ENCODE measurements at places on chromosomes 5 and 9. TPM values are rescaled to one million over a fixed set of nuclear protein-coding genes. Genes with fewer than 3 reads are reported as not detected.
A peak's percentile ranks its signal among the peaks of the same experiment; 100 is the strongest.

- peak; percentile 47 for DNase-seq
- peaks cover 46% of the 10 kb centered on the region for H3K4me1 ChIP-seq
- H3K27me3 ChIP-seq = no peaks in the 10 kb centered on the region
- no peak overlapping the region for H3K4me3 ChIP-seq
- no peak overlapping the region for H3K27ac ChIP-seq
- H3K36me3 ChIP-seq = no peaks in the 10 kb centered on the region
Measured at GRCh38 chr9:104970271-104970987, 42.5 kb upstream of the ABCA1 start.

DNA sequence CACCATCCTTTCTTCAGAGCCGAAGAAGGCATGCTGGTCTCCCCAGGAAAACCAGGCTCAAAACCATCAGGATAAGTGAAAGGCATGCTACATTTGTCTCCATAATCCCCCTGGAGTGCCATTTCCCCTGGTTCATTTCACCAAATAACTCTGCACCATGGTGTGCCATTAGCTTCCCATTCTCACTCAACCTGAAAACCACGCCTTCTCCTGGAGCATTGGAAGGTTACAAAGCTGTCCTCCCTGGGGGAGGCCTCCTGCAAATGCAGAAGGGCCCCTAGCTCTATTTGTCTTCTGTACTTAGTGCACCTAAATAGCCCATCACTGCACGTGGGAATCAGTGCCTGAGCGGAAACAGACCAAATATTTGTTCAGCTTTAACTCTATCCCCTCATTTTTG is 90.2 kb upstream of the ICE1 start:
- no peaks in the 10 kb centered on the region for H3K36me3 ChIP-seq
- H3K4me1 ChIP-seq = no peaks in the 10 kb centered on the region
- no peak overlapping the region for H3K27ac ChIP-seq
- no peak overlapping the region for H3K4me3 ChIP-seq
- no peaks in the 10 kb centered on the region for H3K27me3 ChIP-seq
- DNase-seq = no peak

DNA sequence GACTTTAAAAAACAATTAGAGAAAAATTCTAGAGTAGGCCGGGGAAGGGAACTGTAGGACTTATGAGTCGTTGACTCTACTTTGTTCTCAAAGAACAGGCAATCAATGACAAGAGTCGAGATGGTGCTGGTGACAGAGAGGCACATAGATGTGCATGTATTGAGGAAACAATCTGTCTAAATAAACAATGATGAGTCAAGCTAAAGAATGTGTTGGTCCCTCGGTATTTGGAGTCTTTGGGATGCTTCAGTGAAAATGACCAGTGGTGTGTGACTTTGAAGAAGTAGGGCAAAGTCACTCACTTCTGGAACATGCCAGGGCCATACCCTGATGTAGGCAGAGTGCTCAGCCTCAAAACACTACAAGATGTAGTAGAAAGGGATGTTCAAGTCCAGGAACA is 288.1 kb upstream of the PANK3 start:
- no peaks in the 10 kb centered on the region for H3K4me1 ChIP-seq
- no peaks in the 10 kb centered on the region for H3K27me3 ChIP-seq
- H3K27ac ChIP-seq = no peak overlapping the region
- H3K36me3 ChIP-seq = no peaks in the 10 kb centered on the region

The PCDHGB1 gene
- 8.4 TPM for total RNA-seq

The PARP8 gene
- total RNA-seq = 10.4 TPM

DNA sequence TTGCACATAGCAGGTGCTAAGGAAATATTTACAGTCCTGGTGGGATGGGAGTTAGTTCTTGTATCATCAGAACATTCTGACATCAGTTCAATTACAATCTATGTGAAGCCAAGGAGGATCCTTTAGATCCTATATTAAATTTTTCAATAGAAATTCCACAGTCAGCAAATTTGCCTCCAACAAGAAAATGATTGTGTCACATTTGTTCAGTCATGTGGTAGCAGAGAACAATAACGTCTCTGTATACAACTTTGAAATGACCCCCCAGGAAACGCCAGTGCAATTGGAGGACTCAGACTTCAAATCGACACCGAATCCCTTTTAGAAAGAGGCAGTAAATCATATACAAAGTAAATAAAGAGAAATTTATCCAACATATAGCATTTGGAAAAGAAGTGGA is 392.1 kb downstream of the DTWD2 start:
- H3K27me3 ChIP-seq = no peaks in the 10 kb centered on the region
- H3K36me3 ChIP-seq = no peaks in the 10 kb centered on the region
- H3K4me3 ChIP-seq = no peak overlapping the region
- H3K4me1 ChIP-seq = no peaks in the 10 kb centered on the region

DNA sequence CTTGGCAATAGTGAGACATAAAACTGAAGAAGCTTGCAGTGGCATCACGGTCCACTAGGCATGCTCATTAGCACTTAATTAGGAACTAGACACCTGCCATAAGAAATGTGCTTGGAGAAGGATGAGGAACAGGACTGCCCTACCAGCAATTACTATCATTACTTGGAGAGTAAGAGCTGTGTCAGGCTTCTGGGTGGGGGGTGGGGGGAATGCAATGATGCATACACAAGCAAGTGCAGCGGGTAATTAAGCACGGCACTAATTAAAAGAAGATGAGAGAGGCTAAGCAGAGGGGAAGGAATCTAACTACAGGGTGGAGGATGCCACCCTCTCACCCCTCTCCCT is 53.1 kb downstream of the TLE1 start:
- H3K27me3 ChIP-seq = no peaks in the 10 kb centered on the region
- no peak overlapping the region for H3K27ac ChIP-seq
- no peak for DNase-seq
- H3K36me3 ChIP-seq = no peaks in the 10 kb centered on the region
- H3K4me3 ChIP-seq = no peak overlapping the region
- peaks cover 55% of the 10 kb centered on the region for H3K4me1 ChIP-seq

The REEP2 gene
- 7.5 TPM for total RNA-seq

The CDH18 gene
- total RNA-seq = not detected

GRCh38 chr5:756865-757345 is 27.6 kb downstream of the ZDHHC11B start:
- peaks cover 14% of the 10 kb centered on the region for H3K4me1 ChIP-seq
- no peak overlapping the region for H3K4me3 ChIP-seq
- H3K36me3 ChIP-seq = no peaks in the 10 kb centered on the region
- DNase-seq = no peak
- H3K27ac ChIP-seq = no peak overlapping the region

The ABCA1 gene
- 78.9 TPM for total RNA-seq

DNA sequence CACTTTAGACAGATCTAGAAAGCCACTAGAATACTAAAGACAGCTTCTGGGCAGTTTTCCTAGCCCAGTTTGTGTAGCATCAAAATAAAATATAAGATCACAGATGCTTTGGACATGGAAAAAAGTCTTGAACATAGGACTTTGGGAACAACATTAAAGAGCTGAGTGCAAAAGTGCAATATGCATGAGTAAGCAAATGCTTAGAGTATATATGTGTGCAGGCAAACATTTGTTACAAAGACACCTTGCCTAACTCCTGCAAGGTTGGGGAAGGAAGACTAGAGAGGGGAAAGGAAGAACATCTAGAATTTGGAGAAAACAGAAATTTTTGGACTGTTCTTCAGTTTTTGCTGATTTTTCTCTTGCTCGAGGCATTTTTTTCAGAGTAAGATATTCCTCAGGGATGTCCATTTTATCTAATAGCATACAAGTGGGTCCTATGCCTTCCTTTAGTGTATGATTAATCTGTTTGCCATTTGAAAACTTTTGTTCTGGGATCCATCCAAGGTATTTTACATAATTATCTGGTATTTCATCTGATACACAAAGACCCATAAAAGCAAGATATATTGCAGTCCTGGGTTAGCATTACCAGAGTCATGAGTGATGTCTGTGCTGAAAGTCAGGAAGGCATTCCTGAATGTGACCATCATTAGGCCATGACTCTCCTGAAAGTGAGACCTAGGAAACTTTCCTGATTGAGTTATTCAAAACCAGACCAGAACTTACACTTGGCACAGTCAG is 142.0 kb upstream of the RGMB start:
- H3K27ac ChIP-seq = no peak overlapping the region
- no peak overlapping the region for H3K4me3 ChIP-seq
- H3K27me3 ChIP-seq = no peaks in the 10 kb centered on the region
- no peaks in the 10 kb centered on the region for H3K36me3 ChIP-seq
- no peak for DNase-seq

DNA sequence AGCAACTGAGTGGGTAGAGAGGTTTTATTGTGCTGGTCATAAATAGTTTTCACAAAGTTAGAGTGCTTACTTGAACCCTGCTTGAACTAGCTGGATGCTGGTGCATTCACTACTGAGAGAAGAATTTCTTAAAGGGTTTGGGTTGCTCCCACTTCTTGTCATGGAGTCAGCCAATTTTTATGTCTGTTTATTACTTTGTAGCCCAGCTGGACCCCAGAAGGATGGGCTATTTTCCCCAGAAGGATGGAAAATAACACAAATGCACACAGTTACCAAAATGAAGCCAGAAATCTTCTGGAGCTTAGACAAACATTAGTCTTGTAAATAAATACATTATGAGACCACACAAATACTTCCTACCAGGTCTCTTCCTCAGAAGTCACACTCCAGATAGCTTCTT is 480.8 kb upstream of the TNC start:
- no peaks in the 10 kb centered on the region for H3K36me3 ChIP-seq
- H3K4me1 ChIP-seq = peaks cover 26% of the 10 kb centered on the region
- peak overlapping the region; percentile 4 for H3K27ac ChIP-seq

DNA sequence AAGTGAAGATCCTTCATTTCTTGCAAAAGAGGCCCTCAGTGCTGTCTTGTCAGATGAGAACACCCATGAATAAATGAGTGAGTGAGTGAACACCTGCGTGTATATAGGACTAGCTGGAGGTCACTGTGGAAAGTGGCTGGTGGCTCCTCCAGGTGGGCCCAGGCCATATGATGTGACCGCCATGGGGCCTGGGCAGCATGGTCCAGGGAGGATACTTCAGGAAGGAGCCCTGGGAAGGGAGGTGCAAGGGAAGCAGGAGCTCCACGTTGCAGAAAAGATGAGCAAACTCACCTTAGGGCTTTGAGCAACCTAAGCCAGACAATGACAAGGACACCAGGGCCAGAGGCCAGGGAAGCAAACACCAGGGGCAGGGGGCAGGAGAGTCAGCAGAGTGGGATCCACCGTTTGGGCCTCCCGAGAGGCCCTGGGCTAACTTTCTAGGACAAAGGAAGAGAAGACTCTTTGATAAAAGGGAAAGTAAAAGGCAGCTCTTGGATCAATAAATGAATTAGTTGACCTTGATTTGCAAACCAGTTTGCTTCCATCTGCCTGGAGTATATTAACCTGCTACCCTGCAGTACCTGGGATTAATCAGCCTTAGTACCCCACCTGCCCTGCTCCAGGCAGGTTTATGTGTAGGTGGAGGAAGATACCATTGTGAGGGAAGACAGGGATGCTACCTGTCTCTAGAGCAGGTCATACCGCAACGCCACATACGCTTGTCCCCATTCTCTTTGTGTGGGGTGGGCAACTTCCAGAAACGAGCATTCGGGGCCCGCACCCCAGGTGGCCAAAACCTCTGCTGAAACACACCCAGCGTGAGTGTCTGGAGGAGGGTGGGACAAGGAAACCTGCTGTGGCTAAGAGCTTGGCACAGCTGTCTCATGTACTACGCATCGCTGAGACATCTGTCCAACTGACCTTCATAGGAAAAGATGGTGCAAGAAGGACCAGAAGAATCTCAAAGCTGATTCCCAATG is 51.4 kb upstream of the OLFM1 start:
- no peak overlapping the region for H3K27ac ChIP-seq
- H3K27me3 ChIP-seq = no peaks in the 10 kb centered on the region
- H3K4me1 ChIP-seq = no peaks in the 10 kb centered on the region
- H3K36me3 ChIP-seq = no peaks in the 10 kb centered on the region

GRCh38 chr9:104345061-104345460 is 159.0 kb upstream of the OR13F1 start:
- H3K4me3 ChIP-seq = no peak overlapping the region
- H3K36me3 ChIP-seq = no peaks in the 10 kb centered on the region
- no peaks in the 10 kb centered on the region for H3K4me1 ChIP-seq
- no peak overlapping the region for H3K27ac ChIP-seq
- DNase-seq = no peak

GRCh38 chr5:121834021-121834420 is 17.7 kb upstream of the FTMT start:
- no peaks in the 10 kb centered on the region for H3K27me3 ChIP-seq
- no peaks in the 10 kb centered on the region for H3K4me1 ChIP-seq
- no peak overlapping the region for H3K4me3 ChIP-seq
- no peak overlapping the region for H3K27ac ChIP-seq
- no peak for DNase-seq
- H3K36me3 ChIP-seq = no peaks in the 10 kb centered on the region

DNA sequence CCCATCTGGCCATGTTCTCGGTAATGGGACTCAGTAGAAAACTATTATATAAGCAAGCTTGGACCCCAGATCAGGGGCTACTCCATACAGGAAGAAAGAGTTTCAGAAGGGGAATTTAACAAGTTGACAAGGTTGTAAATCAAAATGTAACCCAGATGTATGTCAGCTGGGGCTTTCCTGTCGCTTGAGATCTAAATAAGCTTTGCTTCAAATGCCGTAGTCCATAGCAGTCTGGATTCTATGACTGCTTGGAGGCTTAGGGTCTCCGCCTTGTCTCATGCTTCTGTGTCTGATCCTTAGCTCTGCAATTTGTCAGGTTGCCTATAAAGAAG is 70.4 kb downstream of the TEX10 start:
- peaks cover 88% of the 10 kb centered on the region for H3K36me3 ChIP-seq
- H3K27me3 ChIP-seq = no peaks in the 10 kb centered on the region
- H3K4me1 ChIP-seq = no peaks in the 10 kb centered on the region
- H3K27ac ChIP-seq = no peak overlapping the region
- no peak for DNase-seq

The SPINK7 gene
- not detected for total RNA-seq

The DBH gene
- under 0.01 TPM for total RNA-seq

DNA sequence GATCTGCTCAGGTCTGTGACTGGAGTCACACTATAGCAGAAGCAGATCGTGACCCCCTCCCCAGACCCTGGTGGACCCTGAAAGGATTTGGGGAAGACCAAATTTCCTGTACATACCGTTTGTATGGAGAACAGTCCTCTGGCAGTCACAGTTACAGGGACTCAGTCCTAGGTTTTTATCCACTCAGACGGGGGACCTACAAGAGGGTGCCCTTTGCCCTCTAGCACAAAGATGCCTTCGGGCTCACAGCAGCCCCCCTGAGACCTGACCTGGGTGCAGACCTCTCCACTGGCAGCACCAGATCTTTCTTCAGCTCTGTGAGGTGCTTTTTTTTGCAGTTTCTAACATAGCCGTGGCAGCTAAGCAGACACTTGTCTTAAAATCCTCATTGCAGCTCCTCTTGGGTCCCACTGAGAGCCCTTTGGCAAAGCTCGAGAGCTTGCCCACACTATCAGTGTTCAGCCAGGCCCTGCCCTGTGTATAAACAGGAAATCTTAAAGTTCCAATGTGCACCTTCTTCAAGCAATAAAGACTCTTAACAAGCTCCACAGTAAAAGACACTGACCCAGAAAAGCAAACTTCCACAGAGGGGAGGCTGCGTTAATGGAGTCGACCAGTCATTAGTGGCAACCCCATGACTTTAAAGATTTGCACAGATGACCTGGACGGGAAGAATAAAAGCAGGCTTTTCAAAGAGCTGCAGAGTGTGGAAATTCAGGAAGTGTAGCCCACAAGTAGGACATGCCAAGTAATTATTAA is 71.8 kb upstream of the LHFPL2 start:
- H3K27ac ChIP-seq = no peak overlapping the region
- no peak for DNase-seq
- H3K36me3 ChIP-seq = no peaks in the 10 kb centered on the region
- H3K4me3 ChIP-seq = no peak overlapping the region
- no peaks in the 10 kb centered on the region for H3K27me3 ChIP-seq
- no peaks in the 10 kb centered on the region for H3K4me1 ChIP-seq

Data from tibial nerve (tissue), 4 donors.